ENCODE measurements at places on chromosomes 11 and 22.

DNA sequence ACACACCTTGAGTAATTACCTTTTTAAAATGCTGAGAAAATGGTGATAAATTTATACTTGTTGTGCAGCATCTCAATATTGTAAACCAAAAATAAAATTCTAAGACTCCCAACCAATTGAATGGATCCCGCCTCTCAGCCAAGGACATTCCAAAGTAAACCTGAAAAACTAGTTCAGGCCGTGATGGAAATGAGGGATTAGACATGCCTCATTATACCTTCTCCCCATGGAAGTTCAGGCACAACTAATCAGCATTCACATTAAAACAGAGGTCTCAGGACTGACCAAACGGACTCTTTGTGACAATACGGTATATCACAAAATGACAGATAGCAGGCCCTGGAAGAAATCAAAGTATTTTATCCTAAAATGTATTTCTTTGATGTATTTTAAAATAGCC is 907.4 kb upstream of the RAG2 start:
- DNase-seq = no peak

- no peak for DNase-seq
Observed at GRCh38 chr11:109956124-109956793, 136.9 kb upstream of the ZC3H12C start.

DNA sequence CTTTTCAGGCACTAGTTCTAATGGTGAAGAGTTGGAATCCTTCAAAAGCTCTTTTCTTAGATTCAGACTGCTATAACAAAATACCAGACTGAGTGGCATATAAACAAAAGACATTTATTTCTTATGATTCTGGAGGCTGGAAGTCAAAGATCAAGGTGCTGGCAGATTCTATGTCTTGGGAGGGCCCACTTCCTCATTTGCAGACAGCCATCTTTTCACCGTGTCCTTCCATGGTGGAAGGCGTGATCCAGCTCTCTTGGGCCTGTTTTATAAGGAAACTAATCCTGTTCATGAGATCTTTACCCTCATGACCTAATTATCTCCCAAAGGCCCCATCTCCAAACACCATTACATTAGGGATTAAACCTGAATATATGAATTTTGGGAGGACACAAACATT is 124.0 kb downstream of the NAV2 start:
- no peak for DNase-seq

DNA sequence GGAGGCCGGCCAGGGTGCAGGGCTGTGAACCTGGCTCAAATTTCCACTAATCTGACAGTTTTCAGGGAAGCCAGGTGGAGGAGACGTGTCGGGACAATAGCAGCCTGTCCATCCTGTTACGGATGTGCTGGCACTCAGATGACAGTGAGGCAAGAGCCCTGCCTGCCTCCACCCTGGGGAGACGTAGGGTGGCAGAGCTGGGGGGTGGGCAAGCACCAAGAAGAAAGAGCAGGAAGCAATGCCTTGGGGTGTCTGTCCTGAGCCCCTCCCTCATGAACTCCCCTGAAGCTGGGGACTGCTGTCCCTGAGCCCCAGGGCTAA is 10.0 kb upstream of the TRIM29 start:
- DNase-seq = no peak

DNA sequence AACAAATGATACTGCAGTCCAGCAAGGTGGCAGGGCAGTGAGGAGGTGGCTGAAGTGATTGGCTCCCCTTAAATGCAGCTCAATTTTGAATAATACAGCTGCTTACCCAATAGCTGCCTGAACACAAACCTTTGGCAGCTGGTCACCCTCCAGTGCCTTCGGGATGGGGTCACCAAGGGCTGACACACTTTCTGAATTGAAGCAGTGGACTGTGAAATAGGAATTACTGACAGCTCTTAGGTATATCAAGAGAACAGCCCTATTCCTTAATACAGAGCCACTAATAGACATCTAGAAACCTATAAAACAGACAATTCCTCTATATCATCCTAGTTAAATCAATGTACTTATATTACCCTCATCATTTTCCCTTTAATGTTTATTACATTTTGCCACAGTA is 474.2 kb upstream of the KIRREL3 start:
- no peak for DNase-seq

Measured in uterus (tissue), 4 donors.